Stimulated activated CD8-positive, alpha-beta memory T cell treated with anti-CD3 and anti-CD28 coated beads, Interleukin-2, amount 100 ng/mL, for 1 hour (primary cell): ENCODE measurements at places on chromosomes 7 and 10.

GRCh38 chr10:132542819-132543218, 5.2 kb downstream of the INPP5A start:
- no peak for DNase-seq

DNA sequence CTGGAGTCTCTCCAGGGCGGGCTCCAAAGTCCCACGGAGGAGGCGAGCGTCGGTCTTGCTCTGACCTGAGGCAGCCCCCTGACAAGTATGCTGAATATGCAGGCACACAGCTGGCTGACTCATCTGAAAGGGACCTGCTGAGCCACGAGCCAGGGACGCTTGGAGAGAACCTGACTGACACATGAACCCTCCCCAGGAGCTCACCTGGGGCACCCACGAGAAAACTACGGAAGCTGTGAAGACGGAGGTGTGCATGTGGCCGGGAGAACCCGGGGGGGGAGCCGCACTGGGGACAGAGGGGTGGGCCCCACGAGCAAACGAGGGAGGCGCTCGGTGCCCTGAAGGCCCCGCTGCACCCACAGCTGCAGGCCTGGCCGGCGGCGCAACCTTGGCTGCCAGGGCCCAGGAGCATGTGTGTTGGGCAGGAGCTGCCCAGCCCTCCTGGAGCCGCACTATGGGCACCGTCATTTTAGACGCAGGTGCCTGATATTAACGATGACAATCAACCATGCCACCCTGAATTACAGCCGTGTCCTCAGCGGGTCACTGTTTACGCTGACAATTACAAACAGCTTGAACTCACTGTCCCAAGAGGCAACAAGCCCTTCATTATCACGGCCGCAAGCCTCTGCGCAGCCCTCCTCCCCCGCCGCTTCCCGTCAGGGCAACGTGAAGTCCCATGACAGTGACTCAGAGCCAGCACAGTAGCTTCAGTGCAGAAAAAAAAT, 64.7 kb downstream of the DIP2C start:
- no peak for DNase-seq

- no peak for DNase-seq
Measured at GRCh38 chr7:20447021-20447650, 116.4 kb downstream of the ITGB8 start.

- DNase-seq = no peak
Measured at GRCh38 chr7:129707910-129708499, 96.5 kb downstream of the NRF1 start.

- DNase-seq = no peak
Measured at GRCh38 chr10:100679327-100679726, 66.1 kb upstream of the PAX2 start.

DNA sequence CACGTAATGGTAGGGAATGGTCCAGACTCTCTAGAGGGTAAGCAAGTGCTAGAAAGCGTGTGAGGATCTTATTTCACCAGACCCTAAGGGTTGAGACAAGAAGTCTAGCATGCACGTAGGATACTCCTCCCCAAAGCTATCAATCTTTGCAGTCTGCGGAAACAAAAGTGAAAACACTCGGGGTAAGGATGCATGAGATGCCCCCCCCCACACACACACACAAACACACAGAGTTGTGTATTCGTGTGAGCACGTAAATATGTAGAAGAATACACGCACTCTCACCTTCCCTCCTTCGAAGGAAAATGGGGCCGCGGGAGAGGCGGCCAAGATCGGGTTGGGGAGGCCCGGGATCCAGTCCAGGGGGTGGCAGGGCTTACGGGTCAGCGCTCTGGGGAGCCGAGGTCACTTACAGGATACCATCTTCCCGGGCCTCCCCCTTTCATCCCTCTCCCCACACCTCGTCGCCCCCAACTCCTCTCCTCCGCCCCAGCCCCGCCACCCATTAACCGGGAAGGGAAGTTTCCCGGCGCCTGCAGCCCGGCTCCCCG, 455 bp downstream of the CUL2 start:
- no peak for DNase-seq

GRCh38 chr10:14700546-14700945, 74.2 kb downstream of the FAM107B start:
- no peak for DNase-seq

GRCh38 chr7:120819861-120820260, 38.1 kb downstream of the TSPAN12 start:
- no peak for DNase-seq

DNA sequence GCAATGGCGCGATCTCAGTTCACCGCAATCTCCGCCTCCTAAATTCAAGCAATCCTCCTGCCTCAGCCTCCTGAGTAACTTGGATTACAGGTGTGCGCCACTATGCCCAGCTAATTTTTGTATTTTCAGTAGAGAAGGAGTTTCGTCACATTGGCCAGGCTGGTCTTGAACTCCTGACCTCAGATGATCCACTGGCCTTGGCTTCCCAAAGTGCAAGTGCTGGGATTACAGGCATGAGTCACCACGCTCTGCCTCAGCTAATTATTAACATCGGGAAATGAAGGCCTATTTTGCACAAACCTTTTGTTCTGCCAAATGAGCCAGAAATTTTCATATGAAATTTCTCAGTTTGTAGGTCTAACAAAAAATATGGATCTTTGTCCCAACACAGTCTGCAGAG, 106.7 kb upstream of the ODAD2 start:
- DNase-seq = no peak

DNA sequence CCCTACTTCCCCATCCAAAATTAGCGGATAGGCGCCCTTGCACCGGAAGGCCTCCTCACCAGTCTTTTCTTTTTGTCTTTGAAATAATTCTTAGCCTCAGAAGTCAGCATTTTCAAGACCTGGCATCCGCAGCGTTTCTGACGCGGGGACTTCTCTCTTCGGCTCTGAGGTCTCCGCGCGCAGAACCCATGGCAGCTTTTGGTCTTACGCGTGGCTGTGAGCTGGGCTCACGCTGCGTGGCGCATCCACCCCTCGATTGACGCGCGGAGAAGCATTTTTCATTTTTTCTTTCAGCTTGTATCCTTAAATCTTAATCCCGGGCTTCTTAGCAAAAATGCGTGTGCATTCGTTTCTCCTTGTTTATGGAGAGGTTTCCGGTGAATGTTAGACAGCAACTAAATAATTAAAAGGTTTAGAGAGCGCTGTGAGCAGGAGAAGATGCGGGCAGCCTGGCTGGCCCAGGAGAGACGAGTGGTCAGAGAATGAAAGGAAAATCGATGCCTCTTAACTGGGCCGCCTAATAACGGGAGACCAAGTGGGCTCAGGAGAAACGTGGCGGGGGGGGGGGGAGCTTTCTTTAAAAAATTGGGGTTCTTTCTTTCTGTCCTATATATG, 2.0 kb upstream of the GATA3 start:
- DNase-seq = no peak

GRCh38 chr10:118754229-118754555, 578 bp downstream of the CACUL1 start:
- no peak for DNase-seq

- DNase-seq = no peak
Measured at GRCh38 chr7:82443036-82443546, 486 bp downstream of the CACNA2D1 start.

- no peak for DNase-seq
Measured at GRCh38 chr7:15889507-15889906, 203.0 kb upstream of the MEOX2 start.

GRCh38 chr7:99733448-99733847, 1.5 kb downstream of the CYP3A7 start:
- DNase-seq = no peak

- no peak for DNase-seq
Measured at GRCh38 chr7:8015100-8015745, 46.6 kb downstream of the GLCCI1 start.

DNA sequence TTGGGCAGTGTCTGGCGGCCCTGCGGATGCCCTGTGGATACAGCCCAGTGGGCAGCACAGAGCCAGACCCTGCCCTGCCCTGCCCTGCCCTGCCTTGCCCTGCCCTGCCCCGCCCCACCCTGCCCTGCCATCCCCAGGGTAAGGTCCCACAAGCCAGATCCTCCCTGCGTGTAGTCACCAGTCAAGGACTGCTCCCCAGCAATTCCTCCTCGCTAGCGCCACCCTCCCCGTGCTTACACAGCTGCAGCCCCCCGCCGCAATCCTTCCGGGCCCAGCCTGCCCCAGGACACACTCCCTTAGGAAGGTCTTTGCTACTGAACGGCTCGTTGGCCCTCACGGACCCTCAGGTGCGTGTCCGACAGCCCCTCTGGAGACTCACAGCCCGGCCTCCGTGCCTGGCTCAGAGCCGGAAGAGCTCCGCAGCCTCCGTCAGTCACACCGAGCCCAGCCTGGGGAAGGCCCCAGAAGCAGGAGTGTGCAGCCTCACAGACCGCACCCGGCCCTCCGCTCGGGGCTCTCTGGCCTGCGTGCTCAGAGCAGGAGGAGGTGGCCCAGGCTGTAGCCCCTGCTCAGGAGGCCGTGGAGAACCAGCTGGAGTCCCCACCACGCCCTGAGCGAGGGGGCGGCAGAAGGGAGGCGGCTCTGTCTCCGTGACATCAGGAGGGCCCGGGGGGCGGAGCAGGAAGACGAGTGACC, 68.3 kb downstream of the PWWP2B start:
- no peak for DNase-seq

DNA sequence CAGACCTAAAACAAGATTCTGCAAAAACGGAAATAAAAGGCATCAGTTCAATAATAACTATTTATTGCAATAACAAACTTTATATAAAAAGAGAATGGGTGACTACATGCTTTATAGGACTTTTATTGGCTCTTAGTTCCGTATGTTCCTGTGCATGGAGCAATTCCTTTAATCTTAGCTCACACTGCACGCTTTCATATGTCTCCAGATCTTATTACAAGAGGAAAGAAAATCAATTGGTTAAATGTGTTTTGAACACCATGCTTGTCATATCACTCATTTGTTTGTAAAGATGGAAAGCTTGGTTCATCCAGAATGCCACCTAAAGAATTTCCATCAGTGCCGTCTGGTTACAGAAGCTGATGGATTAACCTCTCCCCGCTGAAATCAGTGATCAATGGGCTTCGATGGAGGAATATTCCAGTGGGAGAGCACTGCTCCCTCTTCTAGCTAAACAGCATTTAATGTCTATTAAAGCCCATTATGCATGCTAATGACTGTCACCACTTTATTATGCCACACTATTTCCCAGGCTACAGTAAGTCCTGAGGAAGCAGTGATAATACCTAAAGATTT, 210.3 kb downstream of the GLI3 start:
- no peak for DNase-seq

- no peak for DNase-seq
Measured at GRCh38 chr7:150406567-150407421, 27.7 kb downstream of the ZNF775 start.

DNA sequence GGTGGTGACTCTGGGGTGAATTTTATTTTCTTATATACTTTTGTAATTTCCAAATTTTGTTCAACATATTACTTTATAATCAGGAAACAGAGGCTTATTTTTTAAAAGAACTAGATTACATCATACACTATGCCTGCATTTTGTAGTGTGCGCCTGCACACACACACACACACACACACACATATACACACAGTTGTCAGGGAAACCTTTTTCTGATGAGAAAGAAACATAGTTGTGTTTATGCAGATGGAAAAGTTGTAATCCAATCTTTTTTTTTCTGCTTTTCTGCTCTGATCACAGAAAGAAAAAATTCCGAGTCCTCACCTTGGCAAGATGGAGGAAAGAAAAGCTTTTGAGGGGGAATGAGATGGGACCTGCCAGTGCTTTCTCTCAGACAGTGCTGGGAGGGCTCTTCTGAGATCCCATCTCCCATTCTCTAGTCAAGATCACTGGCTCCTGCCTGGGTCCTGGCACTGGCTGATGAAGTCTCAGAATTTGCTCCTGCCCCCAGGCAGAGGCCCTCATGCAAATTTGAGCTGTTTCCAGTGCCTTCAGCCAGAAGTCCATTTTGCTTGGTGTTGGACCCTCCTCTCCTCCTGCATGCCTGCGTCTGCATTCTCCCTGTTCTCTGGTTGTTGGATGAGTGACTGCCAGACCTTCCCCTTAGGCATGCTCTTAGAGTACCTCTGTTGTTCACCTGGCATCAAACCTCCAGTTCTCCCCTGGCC, 59.7 kb downstream of the TLL2 start:
- DNase-seq = no peak

- no peak for DNase-seq
Measured at GRCh38 chr10:34184939-34185386, 630.1 kb downstream of the PARD3 start.

- DNase-seq = no peak
Measured at GRCh38 chr7:132866144-132866531, 215.8 kb downstream of the CHCHD3 start.

DNA sequence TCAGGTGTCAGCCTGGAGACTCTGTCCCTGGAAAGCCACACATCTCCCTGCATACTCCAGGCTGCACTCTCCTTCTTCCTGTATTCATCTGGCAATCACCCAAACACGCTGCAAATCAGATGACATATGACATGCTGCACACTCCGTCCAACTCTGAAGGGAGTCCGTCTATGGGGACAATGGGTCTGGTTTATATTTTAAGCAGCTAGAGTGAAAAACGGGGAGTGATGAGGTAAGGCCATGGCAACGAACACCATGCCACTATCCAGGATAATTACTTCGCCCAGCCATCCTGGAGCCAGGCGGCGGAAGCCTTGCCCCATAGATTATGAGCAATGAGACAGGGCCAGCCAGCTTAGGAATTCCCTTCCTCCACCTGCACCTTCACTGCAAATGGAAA, 140.1 kb downstream of the PLXNA4 start:
- no peak for DNase-seq

DNA sequence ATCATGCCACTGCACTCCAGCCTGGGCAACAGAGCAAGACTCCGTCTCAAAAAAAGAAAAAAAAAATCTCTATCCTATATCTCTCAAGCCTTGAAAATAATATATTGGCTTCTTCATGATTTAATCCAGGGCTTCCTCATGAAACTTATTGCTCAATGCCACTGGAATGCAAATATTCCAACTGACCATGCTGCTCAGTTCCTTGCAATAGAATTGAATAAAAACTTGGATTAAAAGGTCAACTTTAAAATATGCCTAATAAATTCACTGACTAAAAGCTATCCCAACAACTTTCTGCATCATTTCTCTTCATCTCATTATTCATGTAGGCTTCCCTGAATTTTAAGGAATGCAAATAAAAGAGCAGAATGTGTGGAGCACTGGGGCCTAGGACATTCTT, 42.1 kb upstream of the NOBOX start:
- DNase-seq = no peak

DNA sequence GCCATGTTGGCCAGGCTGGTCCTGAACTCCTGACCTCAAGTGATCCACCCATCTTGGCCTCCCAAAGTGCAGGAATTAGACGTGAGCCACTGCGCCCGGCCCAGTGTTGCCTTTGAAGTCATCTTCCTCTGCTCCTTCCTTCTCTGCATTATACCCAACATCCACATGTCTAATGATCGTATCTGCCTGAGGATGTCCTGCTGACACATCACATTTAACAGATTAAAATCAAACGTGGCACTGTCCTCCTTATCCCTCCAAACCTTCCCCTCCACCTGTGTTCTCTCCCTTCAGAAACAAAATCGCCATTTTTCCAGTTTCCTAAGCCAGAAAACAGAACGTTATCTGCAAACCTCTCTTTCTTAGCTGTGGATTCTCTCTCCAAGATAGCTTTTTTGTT, 8.4 kb upstream of the SDK1 start:
- DNase-seq = no peak
